Panc1 (cell line): ENCODE measurements at places on chromosomes 1 and 21. TPM values are rescaled to one million over a fixed set of nuclear protein-coding genes. Genes with fewer than 3 reads are reported as not detected.

The DSTYK gene
- total RNA-seq: 11.3 TPM

The PEAR1 gene
- 16.1 TPM for total RNA-seq

The TEX38 gene
- total RNA-seq: not detected

The OPRD1 gene
- 5.4 TPM for total RNA-seq

The DCDC2B gene
- total RNA-seq: not detected

The TSSK3 gene
- total RNA-seq: 3.6 TPM

The MOV10 gene
- total RNA-seq: 106 TPM

The OR10Z1 gene
- total RNA-seq: not detected

The DIO1 gene
- 0.28 TPM for total RNA-seq

The UTS2 gene
- not detected for total RNA-seq

The PFKL gene
- 70.1 TPM for total RNA-seq

The C1orf141 gene
- total RNA-seq: not detected

The BARHL2 gene
- total RNA-seq: not detected

The ZNF683 gene
- total RNA-seq: not detected

The FAM72A gene
- 29.2 TPM for total RNA-seq

The TMEM9 gene
- 50.2 TPM for total RNA-seq

The OR10J5 gene
- not detected for total RNA-seq

The CNIH3 gene
- total RNA-seq: 3.7 TPM

The LRRC38 gene
- not detected for total RNA-seq

The MANEAL gene
- total RNA-seq: 29.7 TPM

The SETD4 gene
- 15.6 TPM for total RNA-seq

The FAM151A gene
- total RNA-seq: not detected

The CYYR1 gene
- total RNA-seq: not detected

The KIAA1614 gene
- 0.80 TPM for total RNA-seq

The CNR2 gene
- total RNA-seq: not detected

The DDOST gene
- total RNA-seq: 337 TPM

The FCER1A gene
- total RNA-seq: not detected

The CCDC185 gene
- total RNA-seq: not detected

The FCRL4 gene
- not detected for total RNA-seq

The NR1I3 gene
- not detected for total RNA-seq

The FMO5 gene
- total RNA-seq: 0.57 TPM

The TRIM67 gene
- 0.08 TPM for total RNA-seq

The VSIG8 gene
- not detected for total RNA-seq

The LAPTM5 gene
- total RNA-seq: 1.9 TPM

The LCE6A gene
- total RNA-seq: not detected

The KIF2C gene
- 69.4 TPM for total RNA-seq

The PGLYRP3 gene
- total RNA-seq: not detected
